ENCODE measurements at places on chromosomes 2 and 18.

GRCh38 chr18:10518595-10519255 is 7.1 kb upstream of the NAPG start:
- no peak for DNase-seq

DNA sequence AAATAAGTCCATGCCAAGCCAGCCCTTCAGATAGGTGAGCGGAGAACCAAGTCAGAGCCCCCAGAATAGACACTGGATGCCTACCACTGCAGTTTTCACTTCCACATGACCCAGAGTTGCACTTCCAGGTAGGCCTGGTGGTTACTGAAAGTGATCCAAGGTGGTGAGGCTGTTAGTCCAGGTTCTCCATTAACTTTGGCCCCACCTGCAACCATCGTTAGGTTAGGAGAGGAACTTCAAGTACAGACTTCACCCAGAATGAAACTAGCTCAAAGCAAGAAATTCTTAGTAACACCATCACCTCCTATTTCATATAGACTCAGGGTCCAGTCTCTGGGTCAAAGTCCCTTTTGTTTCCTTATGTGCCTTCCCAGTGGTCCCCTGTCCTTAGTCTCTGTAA is 293.1 kb upstream of the ID2 start:
- no peak for DNase-seq

- DNase-seq: no peak
These were observed 312.4 kb upstream of the DDX18 start for GRCh38 chr2:117502121-117502520.

- no peak for DNase-seq
These were observed 585.8 kb upstream of the CHAC2 start for GRCh38 chr2:53181759-53182158.

DNA sequence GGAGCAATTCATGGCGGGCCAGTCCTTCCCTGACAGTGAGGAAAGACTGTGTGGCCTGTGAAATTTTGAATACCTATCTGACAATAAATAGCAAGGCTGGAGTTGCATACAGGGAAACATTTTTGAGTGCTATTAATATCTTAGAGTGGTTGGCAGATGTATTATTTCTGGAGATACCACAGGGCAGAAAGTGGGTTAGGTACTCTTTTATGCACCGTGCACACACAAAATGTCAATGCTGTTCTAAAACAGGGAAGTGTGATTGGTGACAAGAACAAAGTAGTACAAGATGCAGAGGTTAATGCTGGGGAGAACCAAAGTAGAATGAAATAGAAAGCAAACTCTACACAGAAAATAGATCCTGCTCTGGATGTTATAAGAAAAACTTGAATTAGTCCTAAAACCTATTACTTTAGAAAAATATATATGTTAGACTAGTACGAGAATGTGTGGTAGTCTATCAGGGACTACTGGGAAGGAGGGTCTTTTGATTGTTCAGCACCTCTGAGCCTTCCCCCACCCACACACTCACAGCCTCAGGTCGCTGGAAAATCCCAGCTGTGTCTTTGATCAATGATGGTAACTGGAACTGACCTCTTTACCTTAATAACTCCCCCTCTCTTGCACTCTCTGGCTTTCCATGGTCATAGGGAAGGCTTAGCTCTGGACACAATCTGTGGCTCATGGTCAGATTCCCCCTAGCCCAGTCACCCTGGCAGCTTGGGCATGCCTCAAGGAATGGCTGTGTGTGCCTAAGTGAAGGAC is 58.2 kb downstream of the SERPINB8 start:
- DNase-seq: no peak

GRCh38 chr18:40583671-40584070 is 1371.4 kb upstream of the PIK3C3 start:
- no peak for DNase-seq

GRCh38 chr2:32532341-32532740 is 95.5 kb upstream of the TTC27 start:
- no peak for DNase-seq

DNA sequence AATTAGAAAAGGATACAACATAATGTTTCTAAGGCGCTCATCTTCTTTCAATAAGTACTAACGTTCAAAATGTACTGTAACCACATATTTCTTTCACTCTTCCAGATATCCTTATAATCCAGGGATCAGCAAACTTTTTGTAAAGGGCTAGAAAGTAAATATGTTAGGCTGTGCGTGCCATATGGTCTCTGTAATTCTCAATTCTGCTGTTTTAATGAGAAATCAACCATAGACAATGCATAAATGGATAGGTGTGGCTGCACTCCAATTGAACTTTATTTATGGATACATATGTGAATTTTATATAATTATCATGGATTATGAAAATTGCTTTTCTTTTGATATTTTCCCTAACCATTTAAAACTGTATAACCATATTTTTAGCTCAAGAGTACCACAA is 459.4 kb downstream of the EPHA4 start:
- DNase-seq: no peak

DNA sequence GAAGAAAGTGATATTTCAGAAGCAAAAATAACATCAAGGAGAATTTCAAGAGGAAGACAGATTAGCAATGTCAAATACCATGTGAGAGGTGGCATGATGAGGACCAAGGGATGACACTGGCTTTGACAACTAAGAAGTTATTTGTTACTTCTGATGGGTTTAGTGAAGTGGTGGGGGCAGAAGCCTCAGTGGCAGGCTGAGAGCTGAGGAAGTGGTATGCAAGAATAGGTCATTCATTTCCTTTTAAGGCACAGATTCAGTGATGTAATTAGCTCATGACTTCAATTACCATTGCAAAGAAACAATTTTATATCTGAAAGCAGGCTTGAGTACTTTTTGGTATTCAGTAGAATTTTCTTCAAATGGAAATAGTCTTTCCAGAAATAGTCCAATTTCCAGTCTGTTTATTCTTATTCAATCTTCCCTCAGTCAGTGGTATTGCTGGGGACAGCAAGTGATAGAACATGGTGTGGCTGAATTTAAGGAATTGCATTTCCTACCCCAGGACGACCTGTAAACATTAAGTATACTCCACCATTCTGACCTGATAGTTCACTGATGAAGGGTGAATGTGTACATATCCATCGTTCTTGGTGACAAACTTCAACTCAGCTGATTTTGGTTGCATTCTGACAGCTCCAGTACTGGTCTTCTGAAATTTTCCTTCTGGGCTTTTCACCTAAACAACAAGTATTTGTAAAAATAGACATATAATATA is 28.2 kb downstream of the GEMIN6 start:
- no peak for DNase-seq

- DNase-seq: peak; percentile 22
These were observed 498 bp downstream of the TGOLN2 start for GRCh38 chr2:85327160-85327821.

DNA sequence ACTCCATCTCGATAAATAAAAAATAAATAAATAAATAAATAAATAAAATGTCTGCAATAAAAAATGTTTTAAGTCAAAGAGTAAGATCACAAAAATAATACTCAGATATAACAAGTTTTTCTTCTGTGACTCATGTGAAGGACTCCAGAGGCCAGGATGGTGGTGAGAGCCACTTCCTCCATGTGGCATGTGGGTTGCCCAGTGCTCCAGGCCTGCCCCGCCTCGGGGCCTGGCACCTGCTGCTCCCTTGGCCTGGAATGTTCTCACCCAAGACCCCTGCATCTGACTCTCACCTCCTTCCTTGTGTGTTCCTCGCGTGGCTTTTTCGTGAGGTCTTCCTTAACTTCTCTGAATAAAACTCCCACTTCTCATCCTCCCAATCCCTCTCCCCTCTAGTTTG is 77.4 kb upstream of the LDLRAD4 start:
- no peak for DNase-seq
